ENCODE measurements at places on chromosomes 2 and 18. TPM values are rescaled to one million over a fixed set of nuclear protein-coding genes. Genes with fewer than 3 reads are reported as not detected.
A peak's percentile ranks its signal among the peaks of the same experiment; 100 is the strongest.

GRCh38 chr2:100124761-100125160 lies 17.6 kb downstream of the AFF3 start:
- H3K36me3 ChIP-seq, result no peaks in the 10 kb centered on the region
- no peaks in the 10 kb centered on the region for H3K27me3 ChIP-seq
- H3K27ac ChIP-seq, result peak overlapping the region; percentile 52
- H3K4me1 ChIP-seq, result peaks cover 20% of the 10 kb centered on the region
- DNase-seq, result peak; percentile 40

DNA sequence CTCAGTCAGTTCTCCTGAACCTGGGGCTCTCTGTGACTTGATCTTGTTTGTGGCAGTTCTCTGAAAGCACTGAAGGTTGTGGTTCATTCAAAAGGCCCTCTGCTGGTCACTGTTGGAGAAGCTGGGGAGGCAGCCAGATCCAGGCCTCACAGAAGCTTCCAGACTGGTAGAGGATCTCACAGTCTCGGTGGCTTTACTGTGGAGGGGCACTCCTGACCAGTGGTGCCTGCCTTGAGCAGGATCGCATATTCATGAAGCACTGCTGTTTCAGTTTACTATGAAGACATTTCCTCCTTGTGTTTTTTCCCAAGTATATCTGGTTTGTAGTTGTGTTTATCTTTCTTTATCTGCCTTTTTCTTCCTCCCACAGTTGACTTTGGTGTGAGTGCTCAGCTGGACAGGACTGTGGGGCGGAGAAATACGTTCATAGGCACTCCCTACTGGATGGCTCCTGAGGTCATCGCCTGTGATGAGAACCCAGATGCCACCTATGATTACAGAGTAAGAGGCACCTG lies 133.9 kb downstream of the MAP4K4 start:
- peaks cover 29% of the 10 kb centered on the region for H3K4me1 ChIP-seq
- DNase-seq, result peak; percentile 72
- H3K27me3 ChIP-seq, result no peaks in the 10 kb centered on the region
- H3K27ac ChIP-seq, result peak overlapping the region; percentile 3
- peaks cover 68% of the 10 kb centered on the region for H3K36me3 ChIP-seq

DNA sequence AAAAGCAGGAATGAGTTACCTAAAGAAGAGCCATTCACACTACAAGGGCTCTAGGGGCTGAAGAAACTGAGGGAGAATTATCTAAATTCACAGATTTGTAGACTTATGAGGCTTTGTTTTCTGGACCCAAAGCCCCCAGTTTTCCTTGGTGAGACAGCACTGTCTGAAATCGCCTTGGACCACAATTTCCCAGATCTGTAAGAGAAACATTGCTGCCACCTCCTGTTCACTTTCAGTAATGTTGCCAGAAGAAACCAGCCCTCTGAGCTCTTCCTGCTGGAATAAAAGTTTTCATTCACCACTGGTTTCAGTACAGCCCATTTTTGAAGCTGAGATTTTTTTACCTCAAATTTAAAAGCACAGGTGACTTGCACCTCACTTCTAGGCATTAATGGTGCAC lies 169.2 kb downstream of the CDH20 start:
- H3K27ac ChIP-seq, result no peak overlapping the region
- peak; percentile 61 for DNase-seq
- H3K36me3 ChIP-seq, result no peaks in the 10 kb centered on the region
- H3K4me1 ChIP-seq, result peaks cover 12% of the 10 kb centered on the region
- peaks cover 15% of the 10 kb centered on the region for H3K27me3 ChIP-seq

DNA sequence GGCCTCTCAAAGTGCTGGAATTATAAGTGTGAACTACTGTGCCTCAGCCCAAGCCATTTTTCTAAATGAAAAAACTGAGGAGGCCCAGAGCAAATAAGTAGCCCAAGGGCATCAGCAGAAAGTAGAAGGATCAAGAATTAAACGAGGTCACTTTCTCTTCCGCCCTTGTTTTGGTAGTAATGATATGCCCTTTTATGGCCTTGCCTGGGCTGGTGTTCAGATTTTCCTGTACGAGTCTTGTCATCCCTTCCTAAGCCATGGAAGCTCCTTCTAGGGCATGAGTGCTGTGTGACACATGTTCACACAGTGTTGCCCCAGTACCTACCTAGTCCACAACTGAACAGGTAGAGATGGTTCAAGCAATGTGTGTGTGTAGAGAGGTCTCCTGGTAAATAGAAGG lies 6.6 kb downstream of the HPCAL1 start:
- H3K27me3 ChIP-seq, result no peaks in the 10 kb centered on the region
- no peak for DNase-seq
- H3K27ac ChIP-seq, result no peak overlapping the region
- no peaks in the 10 kb centered on the region for H3K36me3 ChIP-seq
- H3K4me3 ChIP-seq, result no peak overlapping the region

- no peaks in the 10 kb centered on the region for H3K36me3 ChIP-seq
- no peak overlapping the region for H3K27ac ChIP-seq
- DNase-seq, result no peak
These were observed 234.5 kb downstream of the MTX2 start for GRCh38 chr2:176503776-176504175.

Gene ST3GAL5
- total RNA-seq, result 1.2 TPM

Gene FEV
- total RNA-seq, result not detected

Measured in MCF 10A (cell line).